GM13977 (cell line): ENCODE measurements at places on chromosomes 7 and 10.
A peak's percentile ranks its signal among the peaks of the same experiment; 100 is the strongest.

- DNase-seq, result no peak
Measured at GRCh38 chr10:13705526-13706174, 118.9 kb downstream of the PRPF18 start.

- DNase-seq, result no peak
Measured at GRCh38 chr10:43323245-43323644, 48.2 kb upstream of the FXYD4 start.

GRCh38 chr10:47348138-47348651 lies at the start of gene RBP3:
TSS of gene RBP3 (plus strand) at chr10:47348363. CDS start at chr10:47348485, 122 bp downstream.
- no peak for DNase-seq

GRCh38 chr7:44979481-44980392 lies 922 bp upstream of the MYO1G start:
- DNase-seq, result no peak

- no peak for DNase-seq
Measured at GRCh38 chr10:128186959-128187787, 61.0 kb upstream of the MKI67 start.

- DNase-seq, result no peak
Measured at GRCh38 chr10:75679536-75679935, 248.1 kb downstream of the LRMDA start.

DNA sequence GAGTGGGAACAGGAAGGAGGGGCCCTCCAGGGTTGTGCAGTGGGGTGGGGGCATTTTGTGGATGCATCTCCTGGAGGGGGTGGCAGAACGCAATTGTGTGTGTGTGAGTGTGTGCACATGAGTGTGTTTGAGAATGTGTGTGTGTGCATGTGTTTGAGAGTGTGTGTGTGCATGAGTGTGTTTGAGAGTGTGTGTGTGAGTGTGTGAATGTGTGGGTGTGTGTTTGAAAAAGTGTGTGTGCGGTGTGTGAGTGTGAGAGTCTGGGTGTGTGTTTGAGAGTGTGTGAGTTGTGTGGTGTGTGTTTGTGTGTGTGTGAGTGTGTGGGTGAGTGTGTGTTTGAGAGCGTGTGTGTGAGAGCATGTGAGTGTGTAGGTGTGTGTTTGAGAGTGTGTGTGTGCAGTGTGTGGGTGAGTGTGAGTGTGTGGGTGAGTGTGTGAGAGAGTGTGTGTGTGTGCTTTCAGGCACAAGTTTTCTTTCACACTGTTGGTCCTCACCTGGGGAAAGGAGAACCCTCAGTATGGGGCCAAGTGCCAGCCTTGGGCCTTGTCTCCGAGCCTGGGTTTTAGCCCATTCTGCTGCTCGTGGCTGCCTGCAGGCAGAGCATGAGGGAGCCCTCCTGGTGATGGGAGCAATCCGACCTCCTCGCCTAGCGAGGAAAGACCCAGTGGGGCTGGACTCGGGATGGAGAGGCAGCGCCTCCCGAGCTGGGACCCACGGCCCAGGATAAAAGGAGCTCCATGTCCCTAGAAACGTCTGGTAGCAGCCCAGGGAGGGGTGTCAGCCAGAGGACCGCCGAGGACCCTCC lies 35.6 kb downstream of the CDH23 start:
- DNase-seq, result no peak

DNA sequence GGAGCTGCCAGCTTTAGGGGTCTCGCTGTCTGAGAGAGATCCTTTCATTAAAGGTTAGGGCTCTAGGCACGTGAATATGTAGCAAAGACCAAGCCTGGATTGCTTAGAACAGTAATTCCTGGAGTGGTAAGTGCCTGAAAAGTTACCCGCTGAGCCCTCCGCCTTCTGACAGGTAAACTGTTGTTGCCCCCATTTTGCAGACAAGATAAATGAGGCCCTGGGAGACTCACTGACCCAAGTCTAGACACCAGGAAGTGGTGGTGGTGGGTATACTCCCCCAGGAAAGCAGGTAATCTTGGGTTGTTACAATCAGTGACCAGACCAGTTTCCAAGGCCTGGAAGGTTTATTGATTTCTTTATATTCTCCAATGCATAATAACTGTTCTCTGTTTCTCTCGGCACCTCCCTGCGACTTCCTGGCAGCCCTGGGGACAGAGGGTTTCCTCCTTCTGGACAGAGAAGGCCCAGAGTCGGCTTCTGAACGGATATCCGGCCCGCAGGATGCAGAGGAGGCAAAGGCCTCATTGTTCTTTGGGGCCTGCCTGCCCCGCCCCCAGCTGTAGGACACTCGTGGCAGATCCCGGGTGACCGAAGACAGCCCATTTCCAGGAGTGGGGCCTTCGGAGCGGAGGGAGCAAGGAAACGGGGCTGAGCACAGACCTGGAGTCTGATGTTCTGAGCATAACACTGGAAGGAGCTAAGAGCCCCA lies 1.3 kb upstream of the GRK5 start:
- peak; percentile 63 for DNase-seq

DNA sequence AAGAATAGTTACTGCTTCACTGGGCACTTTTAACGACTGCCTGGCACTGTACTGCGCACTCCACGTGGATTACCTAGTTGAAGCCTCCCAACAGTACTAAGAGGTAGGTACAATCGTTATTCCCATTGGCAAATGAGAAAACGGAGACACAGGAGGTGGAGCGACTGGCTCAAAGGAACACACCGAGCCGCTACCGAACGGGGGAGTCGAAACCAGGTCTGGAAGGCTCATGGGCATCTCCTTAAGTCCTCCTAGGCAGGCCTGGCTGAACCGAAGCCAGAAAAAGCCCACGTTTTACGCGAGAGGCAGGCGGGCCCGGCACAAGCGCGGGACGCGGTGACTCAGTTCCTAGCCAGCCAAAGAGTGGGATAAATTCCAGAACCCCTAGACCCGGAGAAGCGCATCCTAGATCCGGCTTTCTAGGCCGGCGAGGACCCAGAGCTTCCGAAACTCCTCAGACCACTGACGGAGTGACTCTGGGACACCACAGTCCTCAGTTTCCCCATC lies 472 bp downstream of the PDAP1 start:
- no peak for DNase-seq
